ENCODE measurements at places on chromosomes 12 and 14.

DNA sequence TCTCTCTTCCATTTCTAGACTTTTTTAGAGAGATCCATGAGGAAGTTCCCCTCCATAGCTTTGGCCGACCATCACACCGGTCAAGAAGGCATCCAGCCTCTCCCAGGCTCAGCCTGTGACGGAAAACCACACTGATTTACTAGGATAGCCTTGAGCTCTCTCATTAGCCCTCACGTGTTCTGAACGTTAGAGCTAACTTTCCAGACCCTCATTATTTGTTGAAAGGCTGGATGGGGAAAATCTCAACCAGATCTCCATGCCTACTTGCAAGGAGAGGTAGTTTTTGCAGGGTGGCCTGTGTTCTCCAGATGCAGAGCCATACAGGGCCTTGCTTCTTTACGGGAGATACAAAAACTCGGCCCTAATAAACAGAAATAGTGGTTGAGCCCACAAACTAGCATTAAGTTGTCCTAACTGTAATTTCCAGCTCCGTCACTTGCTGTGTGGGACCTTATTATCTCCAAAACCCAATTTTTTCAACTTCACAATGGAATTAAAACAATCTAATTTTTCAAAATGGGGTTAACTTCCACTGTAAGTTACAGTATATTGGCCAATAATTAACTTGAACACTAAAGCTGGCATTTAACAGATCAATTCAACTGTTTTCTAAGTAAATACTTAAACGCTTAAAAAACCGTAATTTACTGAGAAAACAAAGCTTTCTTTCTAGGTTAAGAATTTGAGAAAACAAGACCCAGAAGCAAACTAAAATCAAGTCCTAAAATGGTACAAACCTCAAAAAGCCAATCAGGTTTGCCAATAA, 65.3 kb downstream of the KLHL28 start:
- DNase-seq: no peak

DNA sequence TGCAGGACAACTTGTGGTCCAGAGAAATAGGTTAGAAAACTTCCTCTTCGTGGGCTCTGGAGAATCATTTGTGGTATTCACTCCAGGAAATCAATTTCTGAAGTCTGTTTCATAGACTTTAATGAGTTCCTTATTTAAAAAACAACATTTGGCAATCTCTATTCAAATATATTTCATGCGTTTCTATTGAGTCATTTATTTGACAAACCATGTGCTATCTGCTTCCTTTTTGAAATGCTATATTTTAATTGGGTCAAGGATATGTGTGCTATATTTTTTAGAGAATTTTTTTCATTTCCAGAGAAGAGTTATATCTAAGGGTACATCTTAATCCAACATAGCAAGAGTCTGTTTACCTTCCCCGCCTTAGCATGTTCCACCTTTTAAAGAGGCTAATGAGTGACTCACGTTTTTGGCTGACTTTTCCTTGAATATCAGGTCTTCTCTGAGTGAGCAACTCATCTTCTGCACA, 252.4 kb upstream of the EGLN3 start:
- no peak for DNase-seq

GRCh38 chr14:85991156-85991555, 461.2 kb downstream of the FLRT2 start:
- peak; percentile 85 for DNase-seq

DNA sequence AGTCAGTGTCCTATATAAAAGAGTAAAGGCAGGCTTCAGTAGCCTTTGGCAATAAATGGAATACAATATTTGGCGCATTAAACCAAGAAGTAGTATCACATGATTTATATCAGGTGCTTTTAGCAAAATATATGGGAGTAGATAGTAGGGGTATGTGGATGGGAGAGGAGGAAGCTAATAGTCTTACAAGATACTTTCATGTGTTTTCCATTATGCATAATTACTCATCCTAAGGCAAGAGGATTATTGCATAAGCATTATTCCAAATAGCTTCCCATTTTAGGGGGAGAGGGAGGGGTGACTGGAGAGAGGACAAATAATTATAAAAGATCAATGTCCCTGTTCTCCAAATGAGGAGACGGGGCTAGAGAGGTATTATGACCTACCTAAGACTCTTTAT, 104.3 kb downstream of the DUSP6 start:
- peak; percentile 38 for DNase-seq

DNA sequence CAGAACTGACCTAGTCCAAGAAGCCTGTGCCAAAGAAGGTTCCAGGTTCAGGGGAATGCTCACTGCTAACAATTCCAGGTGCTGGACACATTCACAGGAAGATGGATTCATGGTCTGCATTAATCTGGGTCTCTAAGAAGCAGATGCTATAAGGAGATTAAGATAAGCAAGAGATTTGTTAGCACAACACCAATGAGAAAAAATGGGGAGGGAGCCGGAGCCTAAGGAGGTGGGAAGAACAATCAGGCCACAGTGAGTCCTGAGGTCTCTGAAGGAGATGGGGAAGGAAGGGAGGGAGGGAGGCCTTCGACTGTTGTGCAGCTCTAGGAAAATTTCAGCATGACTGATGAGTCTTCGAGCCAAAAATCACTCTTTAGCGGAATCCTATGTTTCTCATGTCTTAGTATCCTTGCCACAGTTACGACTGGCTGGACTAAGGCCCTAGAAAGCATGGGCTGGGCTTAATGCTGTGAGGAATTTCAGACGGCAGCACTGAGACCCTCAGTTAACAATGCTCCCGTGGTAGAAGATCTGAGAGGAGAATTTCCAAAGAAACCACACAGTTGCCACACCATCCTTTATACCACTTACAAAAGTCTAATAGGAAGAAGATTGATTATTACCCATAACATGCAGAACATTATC, 31.5 kb upstream of the PTGDR start:
- peak; percentile 91 for DNase-seq

- DNase-seq: no peak
Measured at GRCh38 chr14:61577506-61577931, 117.8 kb upstream of the HIF1A start.

- no peak for DNase-seq
Measured at GRCh38 chr14:64572386-64573104, 22.8 kb downstream of the PPP1R36 start.

- no peak for DNase-seq
Measured at GRCh38 chr12:12700254-12700653, 4.3 kb upstream of the GPR19 start.

DNA sequence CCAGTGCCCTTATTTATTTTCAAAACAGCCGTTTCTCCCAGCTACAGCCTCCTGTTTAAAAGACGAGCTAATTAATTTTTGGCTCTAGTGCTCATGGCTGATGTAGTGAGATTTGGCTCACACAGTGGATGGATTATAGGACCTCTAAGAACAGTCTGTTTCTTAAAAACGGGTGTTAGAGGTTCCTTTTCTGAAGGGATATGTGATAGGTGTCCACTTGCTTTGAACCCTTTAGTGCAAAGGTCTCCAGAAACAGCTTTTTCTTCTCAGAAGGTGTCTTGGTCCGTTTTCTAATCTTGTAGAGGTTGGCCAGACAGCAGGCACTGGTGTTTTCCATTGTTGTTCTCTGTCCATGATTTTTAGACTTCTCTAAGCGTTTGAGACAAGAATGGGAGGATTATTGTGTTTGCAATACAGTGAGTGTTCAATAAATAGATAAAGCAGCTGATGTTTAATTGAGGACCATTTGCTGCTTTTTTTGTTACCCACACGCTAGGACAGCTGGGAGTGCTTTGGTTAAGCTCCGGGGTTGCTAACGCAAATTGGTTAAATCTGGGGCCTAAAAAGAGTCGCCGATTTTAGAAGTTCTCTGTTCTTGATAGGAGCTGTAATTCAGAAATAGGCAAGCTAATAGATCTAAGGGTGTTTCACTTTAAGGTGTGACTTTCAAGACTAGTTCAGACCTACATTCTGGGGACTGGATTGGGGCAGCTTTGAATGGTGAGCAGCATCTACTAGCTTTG, 1.0 kb downstream of the BORCS5 start:
- DNase-seq: peak; percentile 71

GRCh38 chr14:31934767-31935266, 142.3 kb upstream of the ARHGAP5 start:
- peak; percentile 87 for DNase-seq

GRCh38 chr14:67464377-67464776, 24.1 kb downstream of the TMEM229B start:
- no peak for DNase-seq

DNA sequence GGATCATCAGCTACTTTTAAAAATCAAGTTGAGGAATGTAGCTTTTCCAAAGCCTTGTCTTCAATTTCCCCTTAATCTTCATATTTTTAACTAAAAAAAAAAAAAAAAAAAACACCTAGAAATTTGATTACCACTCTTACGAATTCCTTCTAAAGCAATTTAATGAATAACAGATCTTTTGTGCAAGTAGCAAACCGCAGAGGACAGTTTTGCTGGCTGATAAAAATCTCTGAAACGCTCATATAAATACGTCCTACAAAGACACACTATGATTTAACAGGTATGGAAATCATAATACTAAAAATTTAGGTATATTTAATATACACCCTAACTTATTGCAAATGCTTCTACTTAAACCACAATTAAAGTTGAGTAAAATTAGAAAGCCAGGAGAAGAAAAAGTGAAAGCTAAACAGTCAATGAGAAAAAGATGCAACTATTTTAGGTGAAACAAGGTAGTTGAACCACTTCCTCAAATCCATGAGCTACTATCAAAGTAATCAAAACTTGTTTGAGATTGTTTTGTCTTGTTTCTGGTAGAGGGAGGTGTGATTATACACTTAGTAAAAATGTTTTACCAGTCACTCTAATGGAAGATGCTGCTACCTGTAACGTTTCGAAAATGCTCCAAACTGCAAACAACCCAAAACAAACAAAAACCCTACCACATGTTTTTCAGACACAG, 2.2 kb downstream of the PAWR start:
- DNase-seq: no peak

GRCh38 chr14:88559852-88560251, 3.0 kb upstream of the ZC3H14 start:
- peak; percentile 24 for DNase-seq
